ENCODE measurements at places on chromosomes 1 and 21.

DNA sequence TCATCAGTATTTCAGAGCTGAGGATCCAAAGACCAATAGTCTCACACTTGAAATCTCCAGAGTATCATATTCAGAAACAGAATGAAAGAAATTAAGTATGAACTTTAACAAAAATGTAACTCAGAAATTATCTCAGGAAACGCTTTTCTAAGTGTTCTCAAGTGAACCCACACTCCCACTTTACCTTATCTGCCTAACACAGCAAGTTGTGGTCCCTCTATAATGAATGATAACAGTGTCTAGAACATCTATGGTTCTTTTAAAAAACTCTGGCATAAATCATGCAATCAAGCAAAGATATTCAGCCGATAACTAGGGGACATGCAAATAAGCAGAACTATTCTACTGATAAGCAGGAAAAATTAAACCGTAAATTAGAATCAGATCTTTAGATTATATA, 1574.2 kb downstream of the PLA2G4A start:
- DNase-seq: no peak

GRCh38 chr1:5821540-5822176, 170.6 kb downstream of the NPHP4 start:
- no peak for DNase-seq

DNA sequence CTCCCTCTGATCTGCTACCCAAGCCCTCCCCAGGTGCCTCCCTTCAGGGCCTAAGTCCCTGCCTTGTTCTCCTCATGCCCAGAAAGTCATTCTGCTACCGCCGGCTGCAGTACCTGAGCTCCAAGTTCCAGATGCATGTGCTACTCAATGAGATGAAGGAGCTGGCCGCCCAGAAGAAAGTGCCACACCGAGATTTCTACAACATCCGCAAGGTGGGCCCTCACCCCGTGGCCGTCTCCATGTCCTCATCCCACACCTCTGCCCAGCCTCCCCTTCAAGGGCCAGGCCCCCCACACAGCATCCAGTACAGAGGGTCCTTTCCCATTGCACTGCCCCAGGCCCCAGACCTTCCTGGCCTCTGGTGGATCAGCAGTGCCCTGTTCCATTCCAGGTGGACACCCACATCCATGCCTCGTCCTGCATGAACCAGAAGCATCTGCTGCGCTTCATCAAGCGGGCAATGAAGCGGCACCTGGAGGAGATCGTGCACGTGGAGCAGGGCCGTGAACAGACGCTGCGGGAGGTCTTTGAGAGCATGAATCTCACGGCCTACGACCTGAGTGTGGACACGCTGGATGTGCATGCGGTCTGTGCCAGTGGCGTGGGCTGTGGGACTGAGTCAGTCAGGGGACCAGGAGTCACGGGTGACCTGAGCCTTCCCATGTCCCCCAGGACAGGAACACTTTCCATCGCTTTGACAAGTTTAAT, 8.2 kb downstream of the AMPD2 start:
- no peak for DNase-seq

- no peak for DNase-seq
Measured at GRCh38 chr1:153661111-153661708, 2.7 kb downstream of the SNAPIN start.

- peak; percentile 52 for DNase-seq
Measured at GRCh38 chr1:31815752-31816500, at the start of gene SPOCD1. TSS of gene SPOCD1 (minus strand) at chr1:31816022. CDS start at chr1:31815333, 689 bp downstream.

- no peak for DNase-seq
Measured at GRCh38 chr1:77038000-77038399, 170.7 kb downstream of the ST6GALNAC5 start.

DNA sequence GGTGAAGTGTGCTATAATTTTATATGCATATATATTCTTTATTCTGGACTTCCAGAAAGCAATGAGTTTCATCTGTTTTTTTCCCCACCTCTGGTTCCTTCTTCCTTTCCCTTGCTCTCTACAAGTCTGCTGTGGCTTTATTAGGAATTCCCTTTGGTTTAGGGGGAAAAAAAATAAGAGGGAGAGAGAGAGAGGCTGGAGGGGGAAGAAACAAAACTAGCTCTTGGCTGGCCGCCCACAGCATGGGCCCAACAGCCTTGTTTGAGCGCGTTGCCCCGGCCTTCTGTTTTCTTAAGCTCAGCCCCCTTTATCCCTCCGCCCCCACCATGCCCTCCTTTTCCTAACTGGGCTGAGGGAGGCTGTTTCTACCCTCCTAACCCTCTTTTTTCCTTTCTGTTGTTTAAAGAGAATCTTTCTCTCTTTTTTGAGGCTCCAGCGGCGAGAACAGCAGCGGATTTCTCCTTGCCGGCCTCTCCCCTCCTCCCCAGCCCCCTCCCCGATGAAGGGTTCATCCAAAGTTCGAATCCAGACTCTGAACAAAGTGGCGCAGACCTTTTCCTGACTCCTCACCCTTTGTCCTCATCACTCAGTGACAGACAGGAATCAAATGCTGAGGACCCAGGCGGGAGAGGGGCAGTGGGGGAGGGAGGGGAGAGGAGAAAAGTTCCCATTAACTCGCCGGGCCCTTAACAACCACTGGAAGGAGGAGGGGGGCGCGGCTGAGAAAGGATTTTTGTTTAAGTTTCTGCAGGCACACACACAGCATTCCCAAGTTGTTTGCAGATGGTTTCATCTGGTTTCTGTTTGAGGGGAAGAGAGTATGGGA, 29.7 kb downstream of the PBX1 start:
- no peak for DNase-seq

- no peak for DNase-seq
Measured at GRCh38 chr1:161718559-161719324, 2.6 kb upstream of the FCRLB start.

GRCh38 chr1:18549106-18549505, 68.4 kb downstream of the KLHDC7A start:
- no peak for DNase-seq

- no peak for DNase-seq
Measured at GRCh38 chr1:91334856-91335255, 69.8 kb downstream of the HFM1 start.

GRCh38 chr1:210588946-210589345, 260.2 kb downstream of the HHAT start:
- DNase-seq: no peak

- DNase-seq: no peak
Measured at GRCh38 chr1:77143529-77144121, 75.6 kb downstream of the PIGK start.

DNA sequence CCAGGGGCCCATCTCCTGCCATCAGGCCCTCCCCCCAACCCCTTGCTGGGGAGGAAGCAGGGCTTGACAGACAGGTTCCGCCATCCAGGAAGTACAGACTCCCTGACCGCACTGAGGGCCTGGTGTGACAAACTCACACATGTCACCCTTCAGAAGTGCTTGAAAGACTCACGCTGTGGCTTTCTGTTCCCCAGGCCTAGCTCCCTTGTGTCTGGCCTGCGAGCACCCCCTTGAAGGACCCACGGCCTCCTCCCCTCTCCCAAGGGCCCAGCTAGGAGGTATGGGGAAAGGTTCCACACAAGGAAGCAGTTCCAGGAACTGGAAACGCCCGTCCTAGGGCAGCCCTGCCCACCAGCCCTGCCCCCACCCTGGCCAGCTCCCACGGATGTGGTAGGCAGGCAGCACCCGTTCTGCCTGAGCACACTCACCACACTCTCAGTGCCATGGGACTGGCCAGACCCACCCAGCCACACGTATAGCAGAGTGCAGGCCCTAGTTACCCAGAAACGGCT, 26.7 kb downstream of the SLC2A1 start:
- DNase-seq: no peak

- peak; percentile 8 for DNase-seq
Measured at GRCh38 chr1:199691540-199691939, 336.0 kb upstream of the NR5A2 start.

DNA sequence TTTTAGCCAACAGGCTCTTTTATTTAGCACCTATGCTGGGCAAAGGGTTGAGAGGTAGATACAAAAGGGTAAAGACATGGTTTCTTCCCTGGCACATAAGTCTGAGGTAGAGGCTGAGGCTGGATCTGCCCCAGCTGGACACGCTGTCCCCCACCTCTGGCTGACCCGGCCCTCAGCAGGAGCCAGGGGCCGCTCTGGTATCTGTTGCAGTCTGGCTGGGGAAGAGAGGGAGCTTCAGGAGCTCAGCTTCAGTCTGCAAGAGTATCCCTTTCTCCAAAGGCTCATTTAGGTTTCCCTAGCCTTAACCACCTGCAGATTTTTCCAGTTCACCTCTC, 14.2 kb downstream of the BLACAT1 start:
- DNase-seq: no peak

DNA sequence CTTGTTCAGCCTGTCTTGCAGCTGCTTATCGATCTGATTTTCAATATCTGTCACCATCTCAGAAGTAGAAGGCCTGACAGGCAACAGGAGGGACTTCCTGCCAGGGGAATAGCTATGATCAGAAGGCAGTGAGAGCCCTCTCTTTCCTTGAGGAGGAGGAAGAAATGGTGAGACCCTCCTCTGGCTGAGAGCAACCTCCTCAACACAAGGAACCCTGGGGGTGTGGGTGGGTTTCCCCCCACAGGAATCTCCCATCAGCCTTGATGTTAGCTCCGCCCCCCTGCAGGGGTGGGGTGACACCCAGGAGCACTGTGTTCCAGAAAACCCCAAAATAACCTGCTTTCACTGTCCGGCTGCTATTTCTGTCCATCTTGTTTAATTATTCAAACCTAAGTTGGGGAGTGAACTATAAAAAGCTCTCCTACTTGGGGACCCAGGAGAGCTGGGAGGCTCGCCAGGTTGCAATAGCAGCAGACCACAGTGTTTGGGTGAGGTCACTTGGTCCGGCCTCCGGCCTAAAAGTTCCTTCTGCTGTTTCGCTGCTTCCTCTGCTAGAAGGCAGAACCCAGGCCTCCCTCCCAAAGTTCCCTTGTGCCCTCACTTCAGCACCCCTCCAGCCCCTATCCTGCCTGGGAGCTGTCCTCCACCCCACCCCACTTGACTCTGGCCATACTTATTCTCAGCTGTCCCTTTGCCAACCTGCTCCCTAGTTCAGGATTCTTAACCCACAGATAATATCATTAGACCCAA, 7.8 kb upstream of the MEF2D start:
- DNase-seq: peak; percentile 49

DNA sequence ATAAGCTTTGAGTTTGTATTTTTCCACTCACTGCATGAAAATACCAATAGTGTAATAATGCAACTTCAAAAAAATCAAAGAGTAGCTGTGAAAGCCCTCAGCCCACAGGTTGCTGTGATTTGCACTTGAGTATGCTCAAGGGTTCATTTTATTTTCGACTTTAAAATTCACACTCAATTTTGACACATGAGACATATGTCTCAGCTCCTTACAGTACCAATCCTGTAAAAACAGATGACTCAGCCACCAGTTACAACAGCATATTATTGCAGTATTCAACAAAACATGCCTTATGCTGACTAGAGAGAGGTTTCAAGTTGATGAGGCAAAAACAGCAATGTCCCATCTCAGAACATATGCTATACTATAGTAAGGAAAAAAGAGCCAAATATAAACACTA, 66.1 kb downstream of the CYYR1 start:
- no peak for DNase-seq

- DNase-seq: peak; percentile 72
Measured at GRCh38 chr1:12447849-12448312, 170.1 kb downstream of the DHRS3 start.

DNA sequence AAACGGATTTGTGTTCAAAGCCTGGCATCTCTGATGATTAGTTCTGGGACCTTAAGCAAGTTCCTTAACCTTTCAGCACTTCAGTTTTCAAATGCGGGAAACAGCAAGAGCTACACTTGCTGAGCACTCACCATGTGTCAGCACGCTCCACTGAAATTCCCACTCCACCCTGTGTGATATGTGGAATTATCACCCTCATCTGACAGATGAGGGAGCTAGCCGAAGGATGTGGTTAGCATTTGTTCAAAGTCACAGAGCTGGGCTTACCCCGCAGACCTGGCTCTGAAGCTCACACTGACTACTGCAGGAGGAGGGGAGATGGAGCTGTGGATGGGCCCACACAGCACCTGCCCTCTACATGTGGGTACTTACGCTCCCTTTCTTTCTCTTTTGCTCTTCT, 29.1 kb downstream of the IL12RB2 start:
- DNase-seq: no peak

- DNase-seq: no peak
Measured at GRCh38 chr1:53895421-53895820, 1.4 kb downstream of the DIO1 start.
